NCI-H1694 treated with DMSO at 0.1 percent for 48 hours (cell line): ENCODE measurements at places on chromosomes 12 and 14.

GRCh38 chr12:52813885-52814709, at the start of gene KRT4:
TSS of gene KRT4 (minus strand) at chr12:52814116. CDS start at chr12:52814058, 58 bp downstream.
- DNase-seq: no peak

DNA sequence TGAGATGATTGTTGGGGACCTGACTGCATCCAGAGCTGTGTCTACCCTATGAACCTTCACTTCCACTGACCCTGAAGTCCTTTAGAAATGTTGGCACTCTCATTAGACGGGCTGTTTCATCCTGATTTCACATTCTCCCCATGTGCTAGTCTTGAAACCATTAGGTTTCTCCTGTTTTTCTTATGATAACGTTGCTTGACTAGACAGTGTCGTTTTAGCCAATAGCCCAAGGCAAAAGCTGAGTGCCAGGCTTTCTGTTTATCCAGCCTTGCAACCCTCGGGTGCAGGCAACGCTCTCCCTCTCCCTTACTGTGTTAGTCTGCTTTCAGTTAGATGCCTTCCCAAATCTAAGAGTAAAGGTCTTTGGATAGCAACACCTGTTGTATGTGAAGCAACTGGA, 30.1 kb downstream of the DACT1 start:
- no peak for DNase-seq

DNA sequence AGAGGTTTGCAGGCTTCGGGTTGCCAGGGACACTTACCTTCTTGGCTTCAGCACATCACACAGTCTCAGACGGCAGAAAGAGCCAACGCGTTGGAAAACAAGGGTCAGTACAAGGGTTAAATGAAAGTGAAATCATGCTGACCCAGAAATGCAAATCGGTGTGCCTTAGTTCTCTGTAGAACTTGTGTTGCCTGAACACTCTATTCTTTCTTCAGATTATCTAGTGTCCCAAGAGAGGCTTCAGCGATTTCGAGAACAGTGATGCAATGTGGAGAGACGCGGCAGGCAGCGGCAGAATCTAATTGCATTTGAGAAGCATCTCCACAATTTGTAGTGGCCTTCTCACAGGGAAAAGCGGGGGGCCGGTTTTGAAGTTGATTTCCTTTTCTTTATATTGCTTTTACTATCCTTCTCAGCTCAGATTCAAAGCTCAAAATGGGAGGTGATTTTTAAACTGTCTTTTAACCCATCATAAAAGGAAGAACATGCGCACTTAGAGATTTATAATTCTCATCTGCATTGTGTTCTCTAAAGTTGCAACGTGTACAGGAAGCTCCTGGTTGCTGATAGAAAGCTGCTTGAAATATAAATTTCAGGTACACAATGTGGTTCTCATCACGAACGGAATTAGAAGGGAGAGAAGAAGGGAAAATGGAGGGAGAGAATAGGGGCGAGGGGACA, 67.8 kb upstream of the EGLN3 start:
- no peak for DNase-seq

GRCh38 chr14:69288011-69288771, 28.2 kb downstream of the GALNT16 start:
- DNase-seq: no peak

DNA sequence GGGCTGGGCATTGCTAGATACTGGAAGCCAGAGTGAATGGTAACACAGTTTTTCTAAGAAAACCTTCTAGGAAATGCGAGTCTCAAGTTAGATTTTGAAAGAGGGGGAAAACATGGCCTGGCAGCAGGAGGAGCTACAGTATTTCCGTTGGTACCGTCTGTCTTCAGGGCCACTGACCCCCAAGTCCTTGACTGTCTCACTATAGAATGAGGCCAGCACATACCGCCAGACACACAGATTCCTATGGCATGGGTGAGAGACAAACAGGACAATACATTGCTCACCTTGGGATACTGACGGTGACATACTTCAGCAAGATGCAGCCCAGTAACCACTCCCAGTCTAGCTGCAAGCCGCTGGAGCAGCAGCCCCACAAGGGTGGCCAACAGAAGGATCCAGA, 21.7 kb downstream of the SLC11A2 start:
- DNase-seq: no peak

DNA sequence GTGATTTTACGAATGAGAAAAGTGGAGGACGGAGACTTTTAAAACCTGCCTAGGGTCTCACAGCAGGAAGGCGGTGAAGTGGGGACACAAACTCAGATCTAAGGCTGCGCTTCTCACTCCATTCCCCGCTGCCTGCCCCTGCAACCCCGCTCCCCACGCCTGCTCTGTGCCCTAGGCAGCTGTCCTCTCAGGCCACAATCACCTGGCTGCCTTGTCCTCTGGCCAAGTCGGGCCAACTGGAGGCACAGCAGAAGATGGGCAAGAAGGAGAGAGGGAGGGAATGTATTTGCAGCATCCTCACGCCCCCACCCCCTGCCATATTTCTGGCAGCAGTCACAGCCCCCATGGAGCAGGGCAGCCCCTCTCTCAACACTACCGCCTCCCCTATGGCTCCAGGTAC, 94.9 kb downstream of the CHGA start:
- no peak for DNase-seq

- DNase-seq: no peak
Measured at GRCh38 chr14:51428981-51429380, 188.9 kb downstream of the TMX1 start.

DNA sequence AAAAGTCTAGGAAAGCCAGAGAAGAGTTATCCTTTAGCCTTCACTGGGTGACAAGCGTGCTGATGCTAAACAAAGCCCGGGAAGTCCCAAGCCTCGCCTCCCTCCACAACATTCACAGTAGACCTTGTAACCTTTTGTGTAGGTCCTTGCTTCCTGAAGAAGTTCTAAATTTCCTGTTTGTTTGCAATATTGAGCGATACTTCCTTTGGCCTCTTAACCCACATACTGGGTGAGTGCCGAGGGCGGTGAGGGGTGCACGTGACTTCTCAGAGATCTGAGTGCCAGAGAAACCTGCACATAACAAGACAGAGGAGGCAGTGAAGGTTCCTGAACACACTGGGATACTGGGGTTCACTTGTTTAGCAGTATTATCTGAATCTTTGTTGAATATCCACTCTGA, 134.3 kb downstream of the PLXNC1 start:
- DNase-seq: no peak

GRCh38 chr14:76976240-76977005, 52.1 kb downstream of the IRF2BPL start:
- DNase-seq: no peak

DNA sequence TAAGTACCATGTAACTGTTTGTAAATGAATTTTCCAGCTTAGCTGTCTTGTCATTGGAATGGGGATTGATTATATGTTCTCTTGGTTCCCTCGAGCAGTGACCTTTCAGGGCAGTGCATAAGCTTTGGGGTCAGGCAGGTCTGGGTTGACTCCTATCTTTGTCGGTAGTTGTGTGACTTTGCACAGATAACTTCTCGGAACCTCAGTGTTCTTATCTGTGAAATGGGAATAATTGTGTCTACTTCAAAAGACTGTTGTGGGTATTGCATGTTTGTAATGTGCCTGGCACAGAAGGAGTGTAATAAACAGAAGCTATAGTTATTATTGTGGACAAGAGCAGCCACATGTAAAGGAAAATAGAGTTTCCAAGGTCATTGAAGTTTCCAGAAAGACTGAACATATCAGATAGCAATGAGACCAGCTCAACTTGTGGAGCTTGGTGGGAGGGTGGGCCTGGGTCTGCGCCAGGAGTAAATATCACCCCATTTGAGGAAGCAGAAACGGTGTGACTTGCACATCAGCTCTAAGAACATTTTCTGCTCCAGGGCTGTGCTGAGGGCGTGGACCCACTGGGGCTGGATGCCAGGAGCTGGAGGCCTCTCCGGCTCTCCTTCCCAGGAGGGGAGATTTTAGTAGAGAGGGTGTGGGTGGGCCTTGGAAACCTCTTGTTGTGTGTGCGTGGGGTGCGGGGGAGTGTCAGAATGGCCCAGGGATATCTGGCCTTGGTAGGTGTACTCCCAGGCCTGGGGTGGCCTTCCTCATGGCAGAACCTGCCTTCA, 19.7 kb downstream of the FOS start:
- DNase-seq: no peak

- no peak for DNase-seq
Measured at GRCh38 chr12:123867141-123867540, 105.0 kb downstream of the DNAH10 start.

- DNase-seq: no peak
Measured at GRCh38 chr12:76546889-76547288, 12.7 kb downstream of the OSBPL8 start.

- DNase-seq: no peak
Measured at GRCh38 chr14:59819446-59820088, 51.0 kb downstream of the RTN1 start.

DNA sequence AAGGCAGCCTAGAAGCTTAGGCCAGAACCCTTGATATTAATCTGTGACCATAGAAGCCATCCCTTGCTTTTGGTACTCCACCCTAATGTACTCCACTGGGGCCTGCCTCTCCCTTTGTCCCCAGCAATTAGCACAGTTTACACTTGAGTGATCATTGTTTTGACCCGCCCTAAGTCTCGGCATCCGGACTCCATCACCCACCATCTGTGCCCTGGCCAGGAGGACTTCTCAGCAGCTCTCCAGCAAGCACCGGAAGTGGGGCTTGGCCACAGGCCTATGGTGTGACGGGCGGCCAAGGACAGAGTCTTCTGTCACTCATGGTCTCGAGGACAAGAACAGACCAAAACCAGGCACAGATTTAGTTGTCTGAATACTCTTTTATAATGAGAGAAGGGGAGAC, 126.5 kb upstream of the NTF3 start:
- DNase-seq: no peak

DNA sequence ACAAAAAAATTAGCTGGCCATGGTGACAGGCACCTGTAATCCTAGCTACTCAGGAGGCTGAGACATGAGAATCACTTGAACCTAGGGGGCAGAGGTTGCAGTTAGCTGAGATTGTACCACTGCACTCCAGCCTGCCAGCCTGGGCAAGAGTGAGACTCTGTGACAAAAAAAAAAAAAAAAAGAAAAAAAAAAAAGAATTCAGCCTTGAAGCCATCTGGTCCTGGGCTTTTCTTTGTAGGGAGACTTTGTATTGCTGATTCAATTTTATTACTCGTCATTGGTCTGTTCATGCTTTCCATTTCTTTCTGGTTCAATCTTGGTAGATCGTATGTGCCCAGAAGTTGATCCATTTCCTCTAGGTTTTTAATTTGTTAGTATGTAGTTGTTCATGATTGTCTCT, 243.1 kb downstream of the RAD51B start:
- DNase-seq: no peak

DNA sequence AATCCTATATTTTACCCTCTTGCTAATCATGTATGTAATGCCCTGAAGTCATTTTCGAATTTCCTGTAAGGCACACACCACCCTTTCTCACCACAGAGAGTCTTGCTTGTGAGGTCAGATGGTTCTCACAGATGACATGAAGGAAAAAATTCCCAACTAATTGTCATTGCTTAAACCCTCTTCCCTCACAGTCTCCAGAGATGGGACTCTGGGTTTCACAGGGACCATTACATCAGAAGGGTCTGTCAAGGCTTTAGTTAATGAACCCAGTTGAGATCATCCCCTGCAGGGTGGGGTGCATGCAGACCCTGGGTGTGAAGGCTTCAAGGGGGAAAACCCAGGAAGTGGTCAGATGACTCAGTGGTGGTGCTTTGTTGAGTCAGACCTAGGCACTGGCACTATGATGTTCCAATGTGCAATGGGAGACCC, 229.6 kb downstream of the BCAT1 start:
- no peak for DNase-seq

DNA sequence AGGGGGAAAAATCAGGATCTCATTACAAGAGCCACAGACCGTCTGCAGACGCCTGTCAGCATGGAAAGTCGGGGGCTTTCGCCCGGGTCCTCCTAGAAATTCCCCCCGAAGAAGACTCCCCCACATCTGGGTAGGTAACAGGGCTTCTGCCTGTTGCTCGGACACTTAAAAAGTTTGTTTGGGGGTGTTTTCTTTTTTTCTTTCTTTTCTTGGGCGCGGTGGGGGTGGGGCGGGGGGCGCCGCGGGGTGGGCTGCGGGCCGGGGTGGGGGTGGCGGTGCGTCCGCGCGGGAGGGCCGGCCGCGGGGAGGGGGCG, 358 bp downstream of the ELK3 start:
- no peak for DNase-seq

- DNase-seq: no peak
Measured at GRCh38 chr12:47377414-47378221, 297.9 kb upstream of the AMIGO2 start.

DNA sequence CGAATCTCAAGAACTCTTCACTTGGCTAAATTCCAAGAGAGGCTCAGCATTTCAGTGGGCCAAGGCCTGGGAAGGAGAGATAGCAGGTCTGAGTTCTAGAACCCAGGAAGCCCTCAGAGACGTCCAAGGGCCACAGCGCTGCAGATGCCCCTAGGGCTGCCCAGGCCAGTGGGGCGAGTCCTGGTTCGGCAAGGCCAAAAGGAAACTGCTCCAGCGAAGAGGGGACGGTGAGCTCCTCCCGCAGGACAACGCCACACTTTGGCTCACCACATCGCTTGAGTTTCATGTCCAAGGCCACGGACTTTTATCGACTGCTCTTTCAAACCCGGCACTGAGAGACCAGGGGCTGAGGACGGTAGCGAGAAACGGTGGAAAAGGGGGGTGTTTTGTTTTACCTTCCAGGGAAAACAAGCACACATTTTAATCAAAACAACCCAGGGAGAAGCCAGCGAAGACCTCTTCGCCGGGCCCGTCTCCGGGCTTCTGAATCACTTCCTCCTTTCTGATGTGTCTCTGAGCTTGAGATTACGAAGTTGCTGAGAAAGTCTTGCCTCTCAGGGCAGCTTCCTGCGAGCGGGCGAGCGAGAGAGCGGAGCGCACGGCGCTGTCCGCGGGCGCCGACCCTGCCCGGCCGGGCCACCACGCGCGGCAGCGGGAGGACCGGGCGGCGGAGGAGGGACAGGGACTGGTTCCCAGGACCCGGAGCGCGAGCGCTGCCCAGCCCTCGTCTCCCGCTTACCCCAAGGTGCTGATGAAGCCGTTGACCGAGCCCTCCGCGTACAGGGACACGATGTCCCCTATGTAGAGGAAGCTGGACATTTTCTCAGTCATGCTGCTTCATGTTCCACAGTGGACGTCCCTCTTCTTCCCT, 808 bp downstream of the ITPR2 start:
- DNase-seq: peak; percentile 23

GRCh38 chr14:22333422-22334274, 255.4 kb downstream of the DAD1 start:
- DNase-seq: peak; percentile 9
